ENCODE measurements at places on chromosomes 6 and 20. TPM values are rescaled to one million over a fixed set of nuclear protein-coding genes. Genes with fewer than 3 reads are reported as not detected.
A peak's percentile ranks its signal among the peaks of the same experiment; 100 is the strongest.

- no peak overlapping the region for H3K27ac ChIP-seq
- H3K36me3 ChIP-seq = no peaks in the 10 kb centered on the region
- peaks cover 30% of the 10 kb centered on the region for H3K27me3 ChIP-seq
- no peak for DNase-seq
- H3K4me1 ChIP-seq = no peaks in the 10 kb centered on the region
Measured at GRCh38 chr6:159093609-159094443, 49.0 kb upstream of the TAGAP start.

TP53RK gene
- total RNA-seq = 19.2 TPM

RCAN2 gene
- total RNA-seq = 2.2 TPM

DNA sequence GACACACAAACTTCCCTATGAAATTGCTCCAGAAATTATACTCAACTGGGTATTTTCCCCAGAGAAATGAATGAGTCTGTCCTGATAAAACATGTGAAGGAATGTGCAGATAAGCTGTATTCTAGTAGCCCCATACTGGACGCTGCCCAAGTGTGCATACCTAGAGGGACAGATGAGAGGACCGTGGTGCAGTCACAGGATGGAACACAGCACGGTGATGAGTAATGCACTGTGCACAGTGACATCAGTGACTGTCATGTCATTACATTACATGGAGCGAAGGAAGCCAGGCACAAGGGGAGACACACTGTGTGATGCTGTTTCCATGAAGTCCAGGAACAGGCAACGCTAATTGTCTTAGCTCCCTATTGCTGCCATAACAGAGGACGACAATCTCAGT lies 155.5 kb downstream of the CDH4 start:
- no peaks in the 10 kb centered on the region for H3K4me1 ChIP-seq
- DNase-seq = no peak
- no peaks in the 10 kb centered on the region for H3K27me3 ChIP-seq
- H3K27ac ChIP-seq = no peak overlapping the region
- H3K36me3 ChIP-seq = no peaks in the 10 kb centered on the region

CRISP3 gene
- 7.0 TPM for total RNA-seq

GRCh38 chr6:20213271-20213798 lies 1.1 kb upstream of the MBOAT1 start:
- H3K4me3 ChIP-seq = peak overlapping the region; percentile 86
- peaks cover 34% of the 10 kb centered on the region for H3K36me3 ChIP-seq
- H3K27ac ChIP-seq = peak overlapping the region; percentile 99
- DNase-seq = no peak
- peaks cover 53% of the 10 kb centered on the region for H3K4me1 ChIP-seq
- H3K27me3 ChIP-seq = no peaks in the 10 kb centered on the region

Measured in Calu3 (cell line).